ENCODE measurements at places on chromosomes 16 and 17. TPM values are rescaled to one million over a fixed set of nuclear protein-coding genes. Genes with fewer than 3 reads are reported as not detected.
A peak's percentile ranks its signal among the peaks of the same experiment; 100 is the strongest.

The IRX5 gene
- 0.61 TPM for total RNA-seq

The CACNG1 gene
- 0.42 TPM for total RNA-seq

The CCL7 gene
- 0.47 TPM for total RNA-seq

The NPIPA5 gene
- 5.8 TPM for total RNA-seq

The KRTAP3-2 gene
- total RNA-seq = not detected

The SYNRG gene
- total RNA-seq = 20.2 TPM

The CACNG5 gene
- total RNA-seq = 0.05 TPM

The KRTAP2-3 gene
- not detected for total RNA-seq

The MARF1 gene
- total RNA-seq = 12.6 TPM

The TPSD1 gene
- total RNA-seq = 0.14 TPM

The PRSS22 gene
- total RNA-seq = 0.42 TPM

The TMC7 gene
- total RNA-seq = 0.14 TPM

GRCh38 chr17:17723354-17724261 lies 42.4 kb downstream of the RAI1 start:
- H3K27ac ChIP-seq = peak overlapping the region; percentile 53
- H3K36me3 ChIP-seq = peaks cover 3% of the 10 kb centered on the region
- peaks cover 64% of the 10 kb centered on the region for H3K27me3 ChIP-seq
- H3K4me3 ChIP-seq = peak overlapping the region; percentile 46
- no peak for DNase-seq
- peaks cover 15% of the 10 kb centered on the region for H3K4me1 ChIP-seq

GRCh38 chr17:42975265-42975664 lies 4.6 kb downstream of the PTGES3L start:
- H3K36me3 ChIP-seq = no peaks in the 10 kb centered on the region
- H3K4me3 ChIP-seq = no peak overlapping the region
- H3K4me1 ChIP-seq = peaks cover 3% of the 10 kb centered on the region
- H3K27me3 ChIP-seq = no peaks in the 10 kb centered on the region

- H3K36me3 ChIP-seq = peaks cover 26% of the 10 kb centered on the region
Observed at GRCh38 chr17:27320222-27320560, 26.3 kb downstream of the WSB1 start.

DNA sequence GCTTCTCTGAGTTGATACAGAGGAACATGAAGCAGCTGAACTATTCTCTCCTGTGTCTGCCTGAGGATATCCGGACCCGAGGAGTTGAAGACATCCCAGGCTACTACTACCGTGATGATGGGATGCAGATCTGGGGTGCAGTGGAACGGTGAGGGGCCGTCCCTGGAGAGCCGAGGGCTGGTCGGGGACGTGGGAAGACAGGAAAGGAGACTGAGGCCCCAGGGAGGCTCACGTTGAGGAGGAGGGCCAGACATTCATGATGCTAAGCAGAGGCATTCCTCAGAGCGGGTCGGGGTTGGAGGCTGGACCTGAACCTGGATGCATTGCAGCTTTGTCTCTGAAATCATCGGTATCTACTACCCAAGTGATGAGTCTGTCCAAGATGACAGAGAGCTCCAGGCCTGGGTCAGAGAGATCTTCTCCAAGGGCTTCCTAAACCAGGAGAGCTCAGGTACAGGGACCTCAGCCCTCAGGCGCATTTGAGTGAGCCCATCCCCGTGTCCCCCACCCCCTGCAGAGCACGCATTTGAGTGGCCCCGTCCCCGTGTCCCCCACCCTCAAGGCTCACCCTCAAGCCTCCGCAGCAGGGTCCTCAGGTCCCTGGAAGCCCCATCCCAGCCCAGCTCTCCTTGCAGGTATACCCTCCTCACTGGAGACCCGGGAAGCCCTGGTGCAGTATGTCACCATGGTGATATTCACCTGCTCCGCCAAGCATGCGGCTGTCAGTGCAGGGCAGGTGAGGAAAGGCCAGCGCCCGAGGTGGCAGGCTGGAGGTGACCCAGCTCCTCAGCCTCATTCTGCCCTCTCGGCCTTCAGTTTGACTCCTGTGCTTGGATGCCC lies 8.3 kb downstream of the ALOX15B start:
- no peaks in the 10 kb centered on the region for H3K4me1 ChIP-seq
- H3K27me3 ChIP-seq = peaks cover 4% of the 10 kb centered on the region
- no peak overlapping the region for H3K27ac ChIP-seq
- H3K36me3 ChIP-seq = no peaks in the 10 kb centered on the region
- no peak overlapping the region for H3K4me3 ChIP-seq
- DNase-seq = no peak

DNA sequence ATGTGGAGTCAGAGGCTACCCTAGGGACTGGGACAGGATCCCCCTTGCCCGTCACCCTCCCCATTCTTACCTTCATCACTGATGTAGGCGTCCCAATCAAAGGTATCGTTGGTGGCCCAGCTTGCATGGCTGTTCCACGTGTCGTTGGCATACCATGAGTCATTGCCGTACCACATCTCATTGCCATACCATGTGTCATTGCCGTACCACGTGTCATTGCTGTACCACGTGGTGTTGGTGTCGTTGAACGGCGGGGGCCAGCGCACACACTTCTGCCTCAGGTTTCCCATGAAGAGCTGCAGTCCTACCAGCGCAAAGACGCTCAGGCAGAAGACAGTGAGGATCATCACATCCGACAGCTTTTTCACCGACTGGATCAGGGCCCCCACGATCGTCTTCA lies 4.8 kb downstream of the SCN4A start:
- no peaks in the 10 kb centered on the region for H3K4me1 ChIP-seq
- no peaks in the 10 kb centered on the region for H3K36me3 ChIP-seq
- H3K27me3 ChIP-seq = no peaks in the 10 kb centered on the region
- H3K27ac ChIP-seq = no peak overlapping the region

DNA sequence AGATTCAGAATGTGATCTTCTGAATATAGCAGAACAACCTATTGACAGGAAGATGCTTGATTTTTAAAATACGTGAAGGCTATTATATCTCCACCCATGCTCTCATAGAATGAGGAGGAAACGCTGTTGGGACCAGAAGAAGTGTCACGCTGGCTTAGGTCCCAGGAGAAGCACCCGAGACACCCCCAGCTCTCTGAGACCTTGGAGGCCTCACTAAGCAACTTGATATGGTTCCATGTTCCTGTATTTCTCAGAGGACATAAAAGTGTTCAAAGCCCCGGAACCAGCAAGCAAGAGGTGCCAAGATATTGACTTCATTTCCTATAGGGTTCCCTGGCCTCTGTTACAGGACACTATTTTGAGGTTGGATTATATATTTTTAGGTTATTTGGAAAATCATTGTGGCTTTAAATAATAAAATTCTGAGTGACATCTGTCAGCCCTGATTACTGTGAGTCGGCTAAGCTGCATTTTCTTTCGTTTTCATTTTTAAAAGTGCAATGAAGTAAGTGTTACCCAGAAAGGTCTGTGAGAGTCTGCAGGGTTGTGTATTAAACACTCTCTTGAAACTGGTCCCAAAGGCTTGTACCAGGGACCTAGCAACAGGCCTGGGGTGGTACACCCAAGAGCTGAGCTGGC lies 400.0 kb downstream of the SOX9 start:
- H3K27me3 ChIP-seq = peaks cover 16% of the 10 kb centered on the region
- H3K36me3 ChIP-seq = no peaks in the 10 kb centered on the region
- DNase-seq = no peak
- H3K4me1 ChIP-seq = no peaks in the 10 kb centered on the region

GRCh38 chr17:5500247-5500588 lies 13.9 kb downstream of the MIS12 start:
- H3K4me3 ChIP-seq = peak overlapping the region; percentile 63
- H3K36me3 ChIP-seq = no peaks in the 10 kb centered on the region
- peaks cover 8% of the 10 kb centered on the region for H3K4me1 ChIP-seq
- peaks cover 35% of the 10 kb centered on the region for H3K27me3 ChIP-seq
- no peak overlapping the region for H3K27ac ChIP-seq

DNA sequence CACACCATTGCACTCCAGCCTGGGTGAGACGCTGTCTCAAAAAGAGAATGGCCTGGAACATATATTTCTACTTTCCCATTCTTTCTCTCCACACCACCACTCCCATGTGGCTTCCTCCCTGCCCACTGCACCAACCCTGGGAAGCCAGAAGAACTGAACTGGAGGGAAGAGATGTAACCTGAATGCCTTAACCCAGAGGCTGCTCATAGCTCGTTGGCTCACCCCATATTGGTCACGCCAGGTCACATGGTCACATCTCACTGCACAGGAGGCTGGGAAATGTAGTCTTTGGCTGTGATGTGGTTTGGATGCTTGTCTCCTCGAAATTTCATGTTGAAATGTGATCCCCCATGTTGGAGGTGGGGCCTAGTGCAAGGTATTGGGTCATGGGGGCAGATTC lies 5.9 kb upstream of the DNAH17 start:
- H3K36me3 ChIP-seq = no peaks in the 10 kb centered on the region
- no peaks in the 10 kb centered on the region for H3K4me1 ChIP-seq
- no peak overlapping the region for H3K27ac ChIP-seq

- H3K4me3 ChIP-seq = no peak overlapping the region
- H3K27ac ChIP-seq = no peak overlapping the region
- H3K36me3 ChIP-seq = no peaks in the 10 kb centered on the region
- no peak for DNase-seq
Observed at GRCh38 chr16:79008036-79008868, 592.3 kb downstream of the MAF start.

GRCh38 chr16:89094252-89094879 lies 714 bp downstream of the ACSF3 start:
- peak overlapping the region; percentile 64 for H3K4me3 ChIP-seq
- DNase-seq = peak; percentile 66
- peak overlapping the region; percentile 99 for H3K27ac ChIP-seq
- H3K4me1 ChIP-seq = peaks cover 56% of the 10 kb centered on the region
- peaks cover 10% of the 10 kb centered on the region for H3K36me3 ChIP-seq

GRCh38 chr17:63772801-63773271 lies 561 bp downstream of the CCDC47 start:
- H3K27me3 ChIP-seq = no peaks in the 10 kb centered on the region
- peak overlapping the region; percentile 99 for H3K27ac ChIP-seq
- peaks cover 13% of the 10 kb centered on the region for H3K36me3 ChIP-seq
- peaks cover 14% of the 10 kb centered on the region for H3K4me1 ChIP-seq

DNA sequence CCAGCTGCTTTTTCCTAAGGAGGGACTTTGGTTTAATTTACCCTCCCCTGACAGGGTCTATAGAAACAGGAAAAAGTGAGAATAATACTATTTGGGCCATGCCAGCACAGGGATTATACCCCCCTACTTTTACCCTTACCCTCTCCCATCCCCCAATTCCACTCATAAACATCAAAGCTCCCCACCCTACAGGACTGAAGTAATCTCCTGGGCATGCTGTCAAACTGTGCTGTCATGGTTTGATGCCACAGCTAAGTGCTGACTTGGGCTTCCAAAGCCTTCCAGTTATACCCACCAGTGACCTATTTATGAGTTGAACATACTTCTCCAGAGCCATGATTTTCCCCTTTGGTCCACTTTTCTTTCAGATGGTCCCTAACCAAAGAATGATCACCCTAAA lies 12.8 kb downstream of the PHF12 start:
- no peak for DNase-seq
- H3K27me3 ChIP-seq = no peaks in the 10 kb centered on the region
- peaks cover 63% of the 10 kb centered on the region for H3K36me3 ChIP-seq
- no peak overlapping the region for H3K27ac ChIP-seq
- H3K4me3 ChIP-seq = no peak overlapping the region

GRCh38 chr17:28406473-28406814 lies 432 bp upstream of the SLC46A1 start:
- H3K27me3 ChIP-seq = peaks cover 8% of the 10 kb centered on the region
- H3K36me3 ChIP-seq = no peaks in the 10 kb centered on the region
- no peak for DNase-seq
- no peak overlapping the region for H3K27ac ChIP-seq
- peaks cover 3% of the 10 kb centered on the region for H3K4me1 ChIP-seq

DNA sequence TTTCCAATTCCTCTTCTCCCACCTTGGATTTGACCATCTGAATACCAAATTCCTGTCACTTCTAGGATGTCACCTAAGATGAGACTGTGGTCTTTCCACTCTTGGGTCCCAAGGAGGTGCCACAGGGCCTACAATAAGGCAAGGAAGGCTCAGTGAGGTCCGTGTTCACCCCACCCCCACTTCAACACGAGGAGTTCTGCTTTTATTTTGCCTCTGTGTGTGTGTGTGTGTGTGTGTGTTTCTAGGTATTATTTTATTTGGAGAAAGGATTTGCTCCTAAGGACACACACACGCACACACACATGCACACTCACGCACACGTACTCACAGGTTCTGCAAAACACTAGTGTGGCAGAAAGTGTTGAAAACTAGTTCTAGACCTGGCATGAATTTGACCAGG lies 24.5 kb upstream of the PHOSPHO1 start:
- H3K4me1 ChIP-seq = peaks cover 3% of the 10 kb centered on the region
- H3K4me3 ChIP-seq = no peak overlapping the region
- DNase-seq = no peak
- H3K27me3 ChIP-seq = peaks cover 26% of the 10 kb centered on the region
- no peaks in the 10 kb centered on the region for H3K36me3 ChIP-seq
- H3K27ac ChIP-seq = no peak overlapping the region

DNA sequence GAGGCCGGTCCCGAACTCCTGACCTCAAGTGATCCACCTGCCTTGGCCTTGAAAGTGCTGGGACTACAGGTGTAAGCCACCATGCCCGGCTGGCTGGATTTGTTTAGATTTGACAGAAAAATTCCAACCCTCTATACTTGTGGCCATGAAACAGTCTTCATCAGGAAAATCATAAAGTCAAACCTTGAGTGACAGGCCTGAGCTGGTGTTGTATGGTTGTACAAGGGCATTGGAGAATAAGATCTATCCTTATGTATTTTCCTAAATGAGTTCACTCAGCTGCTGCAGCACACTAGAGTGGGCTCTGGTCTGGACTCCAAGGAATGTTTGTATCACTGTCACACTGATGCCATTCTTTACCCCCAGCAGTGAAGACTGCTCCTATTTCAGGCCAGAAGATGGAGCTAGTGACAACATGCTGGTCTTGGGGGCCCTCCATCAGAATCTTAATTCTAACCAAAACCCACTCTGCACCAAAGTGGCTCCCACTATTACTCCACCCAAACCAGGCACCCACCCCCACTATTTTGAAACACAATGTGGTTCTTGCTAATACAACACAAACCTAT lies 27.4 kb downstream of the SNX11 start:
- H3K4me3 ChIP-seq = no peak overlapping the region
- H3K4me1 ChIP-seq = no peaks in the 10 kb centered on the region
- DNase-seq = no peak
- H3K27ac ChIP-seq = no peak overlapping the region

GRCh38 chr16:28491230-28491969 lies 474 bp downstream of the CLN3 start:
- peak overlapping the region; percentile 98 for H3K27ac ChIP-seq
- H3K4me3 ChIP-seq = peak overlapping the region; percentile 81
- H3K27me3 ChIP-seq = no peaks in the 10 kb centered on the region

GRCh38 chr17:36024106-36024869 lies 6.5 kb upstream of the CCL23 start:
- no peak overlapping the region for H3K4me3 ChIP-seq
- H3K27me3 ChIP-seq = peaks cover 2% of the 10 kb centered on the region
- H3K36me3 ChIP-seq = no peaks in the 10 kb centered on the region
- no peaks in the 10 kb centered on the region for H3K4me1 ChIP-seq
- no peak for DNase-seq

DNA sequence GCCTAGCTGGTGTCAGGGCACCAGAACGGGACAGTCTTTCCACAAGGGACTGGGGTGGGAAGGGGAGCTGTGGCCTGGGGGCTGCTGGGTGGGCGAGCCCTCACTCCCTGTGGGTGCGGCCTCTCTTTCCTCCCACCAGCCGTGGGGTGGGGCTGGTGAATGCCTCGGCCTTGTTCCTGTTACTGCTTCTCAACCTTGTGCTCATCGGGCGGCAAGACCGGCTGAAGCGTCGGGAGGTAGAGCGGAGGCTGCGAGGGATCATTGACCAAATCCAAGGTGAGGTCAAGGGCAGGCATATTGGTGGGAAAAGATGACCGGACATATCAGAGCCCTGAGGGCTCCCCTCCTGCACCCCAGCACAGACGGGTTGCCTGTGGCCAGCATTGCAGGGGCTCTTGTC lies 29.2 kb downstream of the CASKIN2 start:
- no peak for DNase-seq
- H3K4me3 ChIP-seq = no peak overlapping the region
- no peaks in the 10 kb centered on the region for H3K27me3 ChIP-seq
- H3K36me3 ChIP-seq = peaks cover 16% of the 10 kb centered on the region
- peaks cover 25% of the 10 kb centered on the region for H3K4me1 ChIP-seq
